ENCODE measurements at places on chromosomes 5 and 9.

DNA sequence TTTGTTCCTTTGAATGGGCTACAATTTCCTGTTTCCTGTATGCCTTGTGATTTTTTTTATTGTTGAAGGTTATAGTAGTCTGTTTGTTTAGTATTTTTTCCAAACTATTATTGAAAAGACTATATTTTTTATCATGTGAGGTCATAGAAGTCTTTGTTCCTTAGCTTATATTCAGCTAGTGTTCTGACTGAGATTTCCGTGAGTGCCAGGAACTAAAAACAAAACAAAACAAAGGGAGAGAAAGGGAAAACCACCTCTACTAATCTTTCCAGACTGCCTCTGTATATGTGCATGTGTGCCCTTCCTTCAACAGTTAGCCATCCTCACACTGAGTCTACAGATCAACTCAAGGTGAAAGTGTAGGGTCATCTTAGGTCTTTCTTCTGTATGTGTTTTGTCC is 79.0 kb downstream of the OSTF1 start:
- DNase-seq, result no peak

- DNase-seq, result no peak
Measured at GRCh38 chr9:126203313-126203712, 123.3 kb upstream of the MVB12B start.

- DNase-seq, result no peak
Measured at GRCh38 chr5:40873286-40873880, 32.2 kb downstream of the CARD6 start.

GRCh38 chr9:129185991-129186390 is 7.9 kb upstream of the IER5L start:
- DNase-seq, result no peak

DNA sequence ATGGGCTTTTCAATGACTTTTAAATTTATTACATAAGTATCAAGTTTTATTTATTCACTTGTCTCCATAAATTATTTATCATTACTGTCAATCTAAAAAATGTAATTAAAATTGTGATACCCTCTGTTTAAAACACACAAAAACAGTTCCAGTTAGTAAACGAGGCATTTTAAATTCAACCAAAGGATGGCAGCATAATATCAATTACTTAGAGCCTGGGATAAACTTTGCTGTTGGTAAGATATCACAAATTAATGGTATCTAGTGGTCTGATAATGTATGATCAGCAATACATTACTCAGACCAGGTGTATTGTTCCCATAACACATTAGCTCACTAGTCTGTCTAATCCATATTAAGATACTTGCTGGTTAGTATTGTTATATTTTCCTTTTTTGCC is 9.6 kb upstream of the IFNE start:
- no peak for DNase-seq

DNA sequence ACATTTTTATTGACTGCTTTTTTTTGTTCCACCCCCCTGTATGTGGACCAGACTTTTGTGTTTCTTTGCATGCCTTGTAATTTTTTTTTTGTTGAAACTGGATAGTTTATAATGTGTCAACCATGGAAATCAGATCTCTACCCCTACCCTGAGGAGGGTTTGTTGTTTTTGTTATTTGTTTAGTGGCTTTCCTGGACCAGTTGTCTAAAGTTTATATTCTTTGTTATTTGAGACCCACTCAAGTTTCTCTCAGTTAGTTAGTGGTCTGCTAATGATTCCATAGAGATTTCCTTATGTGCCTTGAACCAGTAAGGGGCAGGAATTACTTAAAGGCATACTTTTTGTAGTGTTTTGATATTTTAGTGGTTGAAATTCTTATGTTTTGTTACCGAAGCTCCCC is 41.1 kb downstream of the GCNT1 start:
- DNase-seq, result no peak

- peak; percentile 92 for DNase-seq
Measured at GRCh38 chr9:111630964-111631213, 245 bp upstream of the DNAJC25 start.

DNA sequence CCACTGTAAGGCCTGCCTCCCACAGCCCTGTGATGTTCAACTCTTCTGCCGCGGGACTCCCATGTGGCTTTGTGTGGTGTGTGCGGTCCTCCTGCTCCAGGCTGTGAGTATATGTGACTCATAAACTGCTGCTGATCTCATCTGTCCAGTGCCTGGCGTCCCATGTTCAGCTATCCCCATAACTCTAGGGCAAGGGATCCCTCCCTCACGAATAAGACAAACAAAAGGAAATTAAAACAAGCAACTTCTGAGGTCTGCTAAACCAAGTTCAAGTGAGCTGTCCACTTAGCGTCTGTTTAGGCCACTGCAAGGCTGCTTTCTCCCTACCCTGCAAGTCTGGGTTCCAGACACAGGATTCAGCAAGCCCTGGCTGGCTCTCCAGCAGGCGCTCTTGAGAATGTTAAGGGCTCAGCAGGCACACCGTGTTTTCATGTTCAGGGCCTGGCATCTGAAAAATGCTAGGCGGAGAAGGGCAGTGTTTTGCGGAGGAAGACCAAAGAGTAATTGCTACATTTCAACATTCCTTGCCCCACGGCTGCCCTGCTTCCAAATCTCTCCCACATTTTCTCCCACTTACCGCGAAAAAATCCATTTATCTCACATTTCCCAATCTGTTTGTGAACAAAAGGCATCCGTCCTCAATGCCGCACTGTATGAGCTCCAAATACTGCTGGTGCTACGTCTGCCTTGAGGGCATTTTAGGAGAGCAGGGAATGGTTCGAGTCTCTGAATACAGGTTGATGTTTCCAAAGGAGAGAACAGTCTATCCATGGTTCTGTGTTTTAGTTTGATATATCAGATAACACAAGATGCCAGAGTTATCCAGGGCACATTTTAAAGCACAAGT is 280.2 kb downstream of the SEMA5A start:
- DNase-seq, result no peak

DNA sequence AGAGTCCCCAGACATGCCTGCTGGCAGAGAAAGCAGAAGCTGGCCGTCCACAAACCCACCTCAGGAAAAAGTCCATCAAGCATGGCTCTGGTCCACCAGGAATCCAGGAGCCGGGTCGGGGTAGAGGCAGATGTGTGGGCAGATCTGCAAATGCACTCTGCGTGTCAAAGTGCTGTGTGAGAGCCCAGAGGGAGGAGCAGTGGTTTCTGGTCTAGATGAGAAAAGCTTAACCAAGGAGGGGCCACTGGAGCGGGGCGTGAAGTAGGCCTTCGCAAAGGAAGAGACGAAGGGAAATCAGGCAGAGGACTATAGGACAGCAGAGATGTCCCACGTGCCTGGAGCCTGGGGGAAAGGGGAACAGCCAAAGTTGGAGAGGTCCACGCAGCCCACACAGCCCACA is 40.0 kb downstream of the TTLL11 start:
- DNase-seq, result no peak

- no peak for DNase-seq
Measured at GRCh38 chr5:100464418-100464817, 70.8 kb upstream of the FAM174A start.

DNA sequence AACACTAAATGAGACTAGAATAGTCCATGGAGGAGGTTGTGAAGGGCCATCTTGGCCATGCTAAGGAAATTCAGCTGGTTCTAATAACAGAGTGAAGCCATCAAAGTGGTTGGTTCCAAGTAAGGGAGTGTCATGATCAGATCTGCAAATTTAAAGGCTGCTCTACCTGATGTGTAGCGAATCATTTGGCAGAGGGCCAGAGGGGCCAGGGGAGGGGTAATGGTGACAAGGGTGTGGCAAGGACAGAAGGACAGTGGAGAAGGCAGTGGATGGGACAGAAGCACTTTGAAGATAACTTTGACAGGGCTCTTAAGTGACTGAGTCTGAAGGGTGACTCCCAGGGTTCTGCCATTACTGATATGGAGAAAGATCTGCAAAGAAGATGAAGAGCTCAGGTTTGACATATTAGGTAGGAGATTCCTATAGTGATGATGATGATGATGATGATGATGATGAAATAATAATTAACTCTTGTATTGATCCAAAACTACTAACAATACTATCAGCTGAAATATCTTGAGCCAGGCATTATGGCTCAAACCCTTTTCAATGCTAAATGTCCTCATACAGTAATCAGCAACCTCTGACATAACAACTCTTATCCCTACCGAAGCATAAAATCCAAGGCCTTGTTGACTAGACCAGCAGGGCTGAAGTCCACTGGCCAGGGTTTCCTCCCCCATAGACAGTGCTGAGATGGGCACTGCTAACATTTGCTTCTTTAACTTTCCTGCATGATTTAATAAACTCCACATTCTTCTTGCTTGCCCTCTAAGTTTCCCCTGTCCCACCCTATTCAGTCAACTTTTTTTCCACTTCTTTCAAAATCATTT is 20.0 kb downstream of the KIAA1191 start:
- no peak for DNase-seq

GRCh38 chr5:135737701-135738563 is 96.5 kb upstream of the SLC25A48 start:
- DNase-seq, result no peak

DNA sequence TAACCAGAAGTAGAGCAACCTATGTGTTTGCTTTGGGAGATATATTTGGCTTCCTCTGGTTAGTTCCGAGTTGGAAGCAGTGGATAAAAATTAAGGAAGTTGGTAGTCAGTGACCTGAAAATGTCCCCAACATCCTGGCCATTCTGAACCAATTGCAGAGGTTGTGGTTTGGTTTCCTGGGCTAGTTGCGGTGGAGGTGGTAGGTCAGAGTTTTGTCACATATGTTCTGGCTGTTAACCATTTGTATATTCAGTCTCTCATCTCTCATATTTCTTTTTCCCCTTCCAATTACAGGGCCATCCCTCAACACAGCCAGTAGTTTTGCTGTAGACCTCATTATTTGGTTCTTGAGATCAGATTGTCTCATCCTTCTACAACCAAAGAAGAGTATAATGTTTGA is 1026.9 kb downstream of the PTPRD start:
- DNase-seq, result no peak

- DNase-seq, result no peak
Measured at GRCh38 chr5:151092762-151093161, 11.9 kb upstream of the TNIP1 start.

DNA sequence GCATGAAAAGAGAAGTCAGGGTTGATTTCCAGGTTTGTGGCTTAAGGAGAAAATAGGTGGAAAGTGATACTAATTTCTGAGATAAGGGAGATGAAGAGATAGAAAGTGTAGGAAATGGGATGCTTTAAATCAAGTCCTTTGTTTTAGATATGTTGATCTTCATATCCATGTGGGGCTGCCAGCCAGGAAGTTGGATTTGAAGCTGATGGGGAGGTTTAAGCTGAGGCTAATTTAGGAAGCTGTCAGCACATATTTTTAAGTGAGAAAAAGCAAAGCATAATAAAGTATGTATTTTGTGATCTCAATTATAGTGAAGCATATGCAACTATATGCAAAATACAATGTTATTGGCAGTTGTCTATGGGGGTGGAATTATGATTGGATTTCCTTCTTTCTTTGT is 428.4 kb downstream of the CSNK1G3 start:
- no peak for DNase-seq

- DNase-seq, result no peak
Measured at GRCh38 chr9:125372441-125373226, 111.0 kb downstream of the GAPVD1 start.
